ENCODE measurements at places on chromosomes 12 and 14. TPM values are rescaled to one million over a fixed set of nuclear protein-coding genes. Genes with fewer than 3 reads are reported as not detected.

FGF6 gene
- polyA plus RNA-seq = not detected

KRT75 gene
- not detected for polyA plus RNA-seq

SDR9C7 gene
- polyA plus RNA-seq = 0.07 TPM

CKB gene
- 185 TPM for polyA plus RNA-seq

C1QL4 gene
- 2.0 TPM for polyA plus RNA-seq

TTC9 gene
- 4.1 TPM for polyA plus RNA-seq

PTPN21 gene
- 32.6 TPM for polyA plus RNA-seq

GLIPR1L2 gene
- 2.2 TPM for polyA plus RNA-seq

TRHDE gene
- 20.0 TPM for polyA plus RNA-seq

PAX9 gene
- 0.27 TPM for polyA plus RNA-seq

RTL1 gene
- polyA plus RNA-seq = not detected

SPX gene
- 12.7 TPM for polyA plus RNA-seq

ZNF385A gene
- 11.9 TPM for polyA plus RNA-seq

CLEC9A gene
- 0.31 TPM for polyA plus RNA-seq

ADCY4 gene
- 19.3 TPM for polyA plus RNA-seq

KERA gene
- 0.06 TPM for polyA plus RNA-seq

DCAF4 gene
- 16.6 TPM for polyA plus RNA-seq
